H1 (cell line): ENCODE measurements at places on chromosomes 16 and 17. TPM values are rescaled to one million over a fixed set of nuclear protein-coding genes. Genes with fewer than 3 reads are reported as not detected.

GRCh38 chr16:83051451-83051850 lies 424.7 kb downstream of the CDH13 start:
- DNase-seq: no peak

DNA sequence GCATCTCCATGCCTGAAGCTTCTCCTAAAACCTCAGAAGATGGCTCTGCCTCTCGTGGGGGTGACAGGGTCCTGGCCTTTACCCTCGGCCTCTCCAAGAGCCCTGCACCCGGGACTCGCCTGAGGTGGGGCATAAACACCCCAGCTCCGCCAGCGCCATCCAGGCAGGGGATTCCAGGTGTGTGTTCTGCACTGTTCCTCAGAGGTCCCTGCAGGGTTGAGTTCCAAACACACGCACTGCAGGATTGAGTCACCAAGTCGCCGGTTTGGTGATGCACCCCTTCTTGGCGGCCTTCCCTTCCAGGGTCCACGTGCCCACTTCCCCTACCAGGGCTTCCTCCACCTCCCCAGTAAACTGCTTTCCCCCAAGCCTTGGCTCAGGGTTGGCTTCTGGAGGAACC lies 40.0 kb upstream of the RBFOX3 start:
- no peak for DNase-seq

DNA sequence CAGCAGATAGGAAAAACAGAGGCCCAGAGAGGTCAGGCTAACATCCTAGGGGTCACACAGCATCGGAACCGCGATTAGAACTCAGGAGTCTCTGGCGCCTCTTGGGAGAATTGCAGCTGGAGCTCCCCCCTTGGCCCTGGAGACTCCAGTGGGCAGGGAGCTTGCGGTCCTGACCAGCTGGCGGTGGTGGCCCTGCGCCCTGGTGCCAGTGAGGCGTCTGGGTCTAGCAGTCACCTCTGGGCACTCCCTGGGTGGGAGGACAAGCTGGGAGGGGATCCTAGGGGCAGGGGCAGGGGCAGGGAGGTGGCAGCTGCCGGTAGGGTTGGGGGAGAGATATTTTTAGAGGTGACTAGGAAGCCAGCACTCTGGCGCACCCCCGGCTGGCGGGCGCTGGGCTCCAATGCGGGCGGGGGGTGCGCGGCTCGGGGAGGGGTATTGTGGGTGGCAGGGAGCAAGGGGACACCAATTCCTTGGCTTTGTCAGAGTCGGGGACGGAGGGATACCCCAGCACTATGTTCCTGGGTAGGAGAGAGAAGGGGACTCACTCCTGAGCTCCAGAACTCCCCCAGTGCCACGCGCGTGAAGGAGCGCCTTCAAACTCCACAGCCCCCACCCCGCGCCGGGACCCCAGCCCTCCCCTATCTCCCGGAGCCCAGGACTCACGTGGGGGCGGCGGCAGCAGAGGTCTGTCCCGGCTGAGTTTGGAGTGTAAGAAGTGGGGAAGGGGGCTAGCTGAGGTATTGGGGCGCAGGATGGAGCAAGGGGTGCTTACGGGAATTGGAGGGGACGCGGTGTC lies 584 bp downstream of the PHOSPHO1 start:
- DNase-seq: no peak

KRT9 gene
- not detected in 2 replicates for polyA plus RNA-seq

ZNF200 gene
- polyA plus RNA-seq: 2.7 and 3.0 TPM in 2 replicates

KRT25 gene
- not detected in 2 replicates for polyA plus RNA-seq

NLRC3 gene
- 0.18 and 0.25 TPM in 2 replicates for polyA plus RNA-seq
